ENCODE measurements at places on chromosomes 6 and 20. TPM values are rescaled to one million over a fixed set of nuclear protein-coding genes. Genes with fewer than 3 reads are reported as not detected.

TNFRSF21 gene
- total RNA-seq, result 120 TPM

DNA sequence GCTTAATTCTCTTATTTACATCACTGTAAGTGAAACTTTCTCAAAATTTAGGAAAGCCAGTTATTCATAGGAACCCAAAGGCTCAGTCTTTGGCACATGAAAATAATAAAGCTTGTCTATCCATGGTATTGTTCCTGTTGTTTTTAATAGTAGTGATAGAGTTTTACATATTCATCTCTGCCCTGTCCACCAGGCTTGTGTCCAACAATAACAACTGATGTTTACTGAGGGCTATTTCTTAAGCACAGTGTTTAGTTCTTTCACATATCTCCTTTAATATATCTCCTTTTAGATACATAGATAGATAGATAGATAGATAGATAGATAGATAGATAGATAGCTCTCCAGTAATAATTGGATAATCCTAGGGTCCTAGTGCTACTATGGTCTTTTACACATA is 34.2 kb downstream of the FOXQ1 start:
- no peak for DNase-seq

DNA sequence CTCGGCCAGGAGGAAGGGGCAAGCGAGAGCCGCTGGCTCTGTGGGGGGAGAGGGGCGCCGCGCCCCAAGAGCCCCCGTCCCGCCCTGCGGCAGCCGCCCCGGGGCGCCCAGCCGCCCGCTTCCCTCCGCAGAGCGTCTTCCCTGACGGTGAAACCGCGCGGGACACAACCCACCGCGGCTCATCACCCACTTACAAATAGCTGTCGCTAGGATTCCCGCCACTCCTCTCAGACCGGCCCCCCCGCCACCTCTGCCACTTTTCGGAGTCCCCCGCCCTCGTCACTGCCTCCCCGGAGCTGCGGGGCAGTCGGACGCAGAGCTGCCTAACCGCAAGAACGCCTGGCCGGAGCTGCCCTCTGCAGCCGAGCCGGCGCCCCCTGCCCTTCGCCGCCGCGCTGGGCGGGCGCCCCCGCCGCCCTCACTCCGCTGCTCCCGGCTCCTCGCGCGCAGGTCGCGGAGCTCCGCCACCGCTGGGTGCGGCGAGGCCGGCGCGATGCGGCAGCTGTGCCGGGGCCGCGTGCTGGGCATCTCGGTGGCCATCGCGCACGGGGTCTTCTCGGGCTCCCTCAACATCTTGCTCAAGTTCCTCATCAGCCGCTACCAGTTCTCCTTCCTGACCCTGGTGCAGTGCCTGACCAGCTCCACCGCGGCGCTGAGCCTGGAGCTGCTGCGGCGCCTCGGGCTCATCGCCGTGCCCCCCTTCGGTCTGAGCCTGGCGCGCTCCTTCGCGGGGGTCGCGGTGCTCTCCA is at the start of gene SLC35D3:
Gene SLC35D3 (plus strand): TSS at position 366 of the 749 bp plus-strand sequence. CDS start 128 bp downstream, at position 494.
- DNase-seq, result no peak

PHF1 gene
- total RNA-seq, result 13.4 TPM

BANF2 gene
- not detected for total RNA-seq

DNA sequence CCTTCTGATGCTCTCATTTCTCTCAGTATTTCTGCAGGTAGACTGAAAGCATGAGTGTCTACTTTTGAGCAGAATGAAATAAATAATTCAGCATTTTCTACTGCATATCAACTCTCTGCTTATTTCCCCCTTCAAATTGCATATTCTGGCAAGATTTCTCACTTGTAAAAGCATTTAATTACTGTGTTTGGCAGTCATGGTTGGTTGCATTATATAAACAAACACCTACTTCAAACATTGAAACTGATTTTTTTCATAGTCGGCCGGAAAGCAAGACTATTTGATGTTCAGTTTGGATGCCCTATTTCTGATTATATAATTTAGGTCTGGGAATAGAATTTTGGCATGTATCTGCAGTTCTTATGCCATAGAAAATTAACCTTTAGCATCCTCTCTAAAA is 73.1 kb downstream of the PLEKHG1 start:
- DNase-seq, result no peak

- no peak for DNase-seq
Observed at GRCh38 chr6:125787791-125788190, 3.0 kb upstream of the NCOA7 start.

DNA sequence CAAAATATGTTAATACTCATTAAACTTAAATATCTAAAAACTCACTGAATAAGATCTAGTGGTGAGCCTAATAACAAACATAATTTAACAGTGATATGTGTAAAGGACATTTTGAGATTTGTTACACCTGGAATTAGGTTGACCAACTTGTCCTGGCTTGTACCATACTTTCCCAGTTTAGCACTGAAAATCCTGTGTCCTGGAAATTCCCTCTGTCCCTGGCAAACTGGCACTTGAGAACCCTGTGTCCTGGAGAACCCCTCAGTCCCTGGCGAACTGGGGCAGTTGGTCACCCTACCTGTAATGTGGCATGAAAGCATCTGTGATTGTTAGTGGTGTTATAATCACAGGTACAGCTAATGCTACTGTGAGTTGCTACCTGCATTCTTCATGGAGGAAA is 6.9 kb upstream of the PRND start:
- DNase-seq, result no peak

- DNase-seq, result no peak
Observed at GRCh38 chr6:16498237-16498636, 259.9 kb downstream of the GMPR start.

CEP85L gene
- 11.5 TPM for total RNA-seq

TMEM74B gene
- total RNA-seq, result 0.26 TPM

DNA sequence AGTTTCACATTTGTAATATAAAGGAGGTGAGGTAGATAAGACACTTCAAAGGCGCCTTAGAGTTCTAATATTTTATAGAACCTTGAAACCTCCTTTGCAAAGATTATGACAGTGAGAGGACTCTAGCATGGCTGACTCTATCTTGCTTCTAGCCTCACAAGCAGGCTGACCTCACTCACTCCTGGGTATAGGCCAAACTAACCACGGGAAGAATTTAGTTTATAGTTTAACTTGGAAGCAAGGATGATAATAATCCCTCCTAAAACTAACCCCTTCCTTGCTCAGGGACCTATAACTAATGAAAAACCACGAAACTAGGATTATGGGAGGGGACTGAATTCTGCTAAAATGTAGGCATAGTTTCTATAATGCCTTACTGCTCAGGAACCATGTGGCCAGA is 84.3 kb downstream of the FILIP1 start:
- DNase-seq, result no peak

DNA sequence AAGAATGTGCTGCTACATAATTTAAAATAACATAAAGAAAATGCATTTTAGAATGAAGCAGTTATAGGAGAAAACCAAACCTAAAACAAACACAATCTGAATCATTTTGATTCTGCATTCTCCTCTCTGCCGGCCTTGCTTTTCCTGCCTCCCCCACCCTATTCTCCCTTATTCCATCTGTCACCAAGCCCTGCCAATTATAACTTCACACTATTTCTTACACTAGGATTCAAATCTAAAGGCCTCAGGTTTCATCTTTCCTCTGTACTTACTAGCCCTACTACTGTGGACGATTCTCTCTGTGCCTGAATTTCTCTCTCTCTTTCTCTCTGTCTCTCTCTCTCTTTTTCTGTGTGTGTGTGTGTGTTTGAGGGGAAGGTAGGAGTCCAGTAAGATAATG is 18.7 kb upstream of the PRIM2 start:
- DNase-seq, result no peak

DNA sequence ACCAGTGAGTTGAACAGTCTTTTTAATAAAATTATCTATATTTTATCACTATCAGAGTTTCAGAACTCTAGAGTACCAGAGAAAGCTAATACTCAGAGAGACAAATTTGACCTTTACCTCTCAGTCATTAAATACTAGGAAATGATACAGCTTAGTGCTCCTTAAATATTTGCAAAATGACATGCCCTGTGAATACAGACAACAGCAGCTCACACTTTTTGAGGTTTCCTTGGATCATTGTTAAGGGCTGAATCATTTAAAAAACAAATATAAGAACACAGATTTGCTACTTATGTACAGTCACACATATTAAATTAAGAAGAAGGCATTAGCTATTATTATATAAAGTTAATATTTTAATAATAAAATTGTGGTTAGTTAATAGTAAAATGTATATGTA is 1158.7 kb upstream of the EYS start:
- no peak for DNase-seq

CFAP206 gene
- 0.13 TPM for total RNA-seq

GRCh38 chr6:137341681-137342195 is 122.6 kb upstream of the IFNGR1 start:
- no peak for DNase-seq

GRCh38 chr6:138013959-138014358 is 93.3 kb downstream of the PERP start:
- DNase-seq, result no peak

- no peak for DNase-seq
Observed at GRCh38 chr6:18343741-18344140, 43.4 kb upstream of the RNF144B start.

DSTN gene
- 110 TPM for total RNA-seq

GRCh38 chr6:37230104-37230503 is 27.5 kb upstream of the TBC1D22B start:
- DNase-seq, result no peak

DNA sequence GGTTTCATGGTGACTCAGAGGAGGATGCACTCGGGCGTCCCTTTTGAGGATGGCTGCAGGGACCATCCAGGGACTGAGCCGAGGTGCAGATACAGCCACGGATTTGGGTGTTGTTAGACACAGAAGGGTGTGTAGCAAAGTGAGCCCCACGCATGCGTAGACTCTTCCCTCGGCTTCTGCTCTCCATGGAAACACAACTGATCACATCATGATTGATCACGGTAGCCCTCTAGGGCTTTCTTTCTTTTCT is 606 bp upstream of the ULBP1 start:
- DNase-seq, result no peak

IL17F gene
- total RNA-seq, result not detected

GRCh38 chr6:122214605-122215318 is 184.7 kb upstream of the HSF2 start:
- DNase-seq, result no peak

POU3F2 gene
- not detected for total RNA-seq

DNA sequence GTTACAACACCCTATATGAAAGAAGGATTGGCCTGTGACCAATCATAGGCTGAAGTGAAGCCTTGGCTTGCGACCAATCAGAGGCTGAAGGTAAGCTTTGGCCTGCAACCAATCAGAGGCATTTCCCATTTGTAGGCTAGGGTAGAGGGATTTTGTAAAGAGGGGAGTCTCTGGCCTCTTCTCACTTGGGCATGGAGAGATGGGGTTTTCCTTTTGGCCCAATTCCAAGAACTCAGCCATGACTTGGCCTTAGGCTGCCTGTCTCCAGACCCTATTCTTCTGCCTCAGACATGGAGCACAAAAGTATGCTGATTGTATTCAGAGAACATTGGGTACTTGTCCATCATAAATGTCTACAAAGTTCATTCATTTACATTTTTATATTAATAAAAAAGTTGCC is 308.3 kb downstream of the UTRN start:
- DNase-seq, result no peak

- DNase-seq, result no peak
Observed at GRCh38 chr6:85005494-85005893, 241.1 kb upstream of the TBX18 start.

Measured in dermis microvascular lymphatic vessel endothelial cell (primary cell).